Inflammatory macrophage treated with lipopolysaccharide for 1 hour (primary cell): ENCODE measurements at places on chromosomes 4 and X.

DNA sequence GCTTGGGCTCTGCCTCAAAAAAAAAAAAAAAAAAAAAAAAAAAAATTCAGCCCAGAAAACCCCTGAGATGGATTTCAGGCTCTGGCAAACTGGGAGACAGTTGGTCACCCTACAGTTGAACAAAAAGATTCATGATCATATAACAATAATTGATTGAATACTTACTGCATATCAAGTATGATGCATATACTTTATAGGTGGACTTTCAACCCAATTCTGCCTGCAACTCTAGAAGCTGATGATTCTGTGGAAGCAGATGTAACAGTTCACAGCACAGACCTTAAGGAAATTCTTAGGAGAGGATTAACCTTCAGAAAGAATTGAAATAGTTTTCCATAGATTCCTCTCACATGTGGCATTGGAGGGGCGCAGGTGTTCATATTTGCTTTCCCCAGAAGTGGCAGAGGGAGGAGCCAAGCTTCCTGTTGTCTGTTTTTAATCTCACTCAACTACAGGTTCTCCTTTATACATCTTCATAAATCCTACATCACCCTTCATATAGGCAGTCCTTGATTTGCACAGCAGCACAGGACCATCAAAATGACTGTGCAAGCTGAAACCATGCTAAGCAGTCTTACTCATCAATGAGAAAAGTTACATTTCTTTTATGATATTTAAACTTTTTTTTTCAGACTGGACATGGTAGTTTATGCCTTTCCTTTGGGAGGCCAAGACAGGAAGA is 149.4 kb upstream of the KLF3 start:
- no peak for DNase-seq

- DNase-seq = no peak
Measured at GRCh38 chrX:139204898-139205667, 325.5 kb upstream of the F9 start.

GRCh38 chr4:102783006-102783405 is 22.2 kb upstream of the MANBA start:
- no peak for DNase-seq

DNA sequence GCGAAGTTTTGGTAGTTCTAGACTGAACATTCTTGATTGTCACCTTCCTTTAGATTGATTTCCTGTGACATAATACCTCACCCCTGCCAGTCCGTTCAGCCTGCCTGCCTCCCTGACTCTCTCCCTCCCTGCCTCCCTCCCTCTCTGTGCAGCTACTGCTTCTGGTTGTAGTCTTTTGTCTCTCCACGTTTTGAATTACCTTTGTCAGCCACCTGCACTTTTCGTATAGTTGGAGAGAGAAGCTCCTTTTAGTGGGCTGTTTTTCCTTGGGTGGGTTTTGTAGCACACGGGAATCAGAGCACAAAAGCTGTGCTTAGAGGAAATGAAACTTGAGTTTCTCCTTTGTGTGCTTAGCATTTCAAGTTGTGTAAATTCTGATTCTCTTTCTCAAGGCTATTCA is 32.6 kb upstream of the MSMO1 start:
- no peak for DNase-seq

DNA sequence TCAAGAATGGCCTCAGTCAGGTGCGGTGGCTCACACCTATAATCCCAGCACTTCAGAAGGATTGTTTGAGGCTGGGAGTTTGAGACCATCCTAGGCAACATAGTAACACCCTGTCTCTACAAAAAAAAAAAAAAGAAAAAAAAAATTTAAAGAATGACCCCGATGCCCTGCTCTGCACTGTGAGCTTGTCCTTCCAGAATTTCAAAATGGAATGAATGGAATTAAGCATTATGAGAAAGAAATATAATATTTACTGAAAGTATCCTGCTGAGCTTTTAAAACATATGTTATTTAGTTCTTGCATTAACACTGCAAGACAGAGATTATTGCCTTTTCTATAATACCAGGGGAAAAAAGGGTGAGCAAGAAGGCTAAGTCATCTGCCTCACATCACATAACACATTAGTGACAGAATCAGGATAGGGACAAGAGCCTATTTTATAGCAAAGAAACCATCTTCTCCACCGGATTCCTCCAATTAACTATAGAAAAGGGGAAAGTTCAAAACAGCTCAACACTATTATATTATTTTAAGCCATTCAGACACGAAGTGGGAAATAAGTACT is 41.9 kb upstream of the GAB1 start:
- DNase-seq = no peak

DNA sequence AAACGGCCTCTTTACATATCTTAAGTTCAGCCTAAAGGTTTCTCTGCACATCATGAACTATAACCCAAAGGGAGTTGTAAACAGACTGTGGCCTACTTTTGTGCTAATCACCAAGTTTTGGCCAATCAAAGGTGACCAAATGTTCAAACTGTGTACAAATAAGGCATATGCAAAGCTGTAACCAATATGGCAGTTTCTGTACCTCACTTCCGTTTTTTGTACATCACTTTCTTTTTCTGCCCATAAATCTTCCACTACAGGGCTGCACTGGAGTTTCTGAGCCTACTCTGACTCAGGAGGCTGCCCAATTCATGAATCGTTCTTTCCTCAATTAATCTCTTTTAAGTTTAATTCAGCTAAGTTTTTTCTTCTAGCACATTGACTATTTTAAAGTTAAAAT is 318.7 kb downstream of the SLC7A11 start:
- DNase-seq = no peak

- no peak for DNase-seq
Measured at GRCh38 chrX:44569122-44569521, 26.5 kb upstream of the FUNDC1 start.

DNA sequence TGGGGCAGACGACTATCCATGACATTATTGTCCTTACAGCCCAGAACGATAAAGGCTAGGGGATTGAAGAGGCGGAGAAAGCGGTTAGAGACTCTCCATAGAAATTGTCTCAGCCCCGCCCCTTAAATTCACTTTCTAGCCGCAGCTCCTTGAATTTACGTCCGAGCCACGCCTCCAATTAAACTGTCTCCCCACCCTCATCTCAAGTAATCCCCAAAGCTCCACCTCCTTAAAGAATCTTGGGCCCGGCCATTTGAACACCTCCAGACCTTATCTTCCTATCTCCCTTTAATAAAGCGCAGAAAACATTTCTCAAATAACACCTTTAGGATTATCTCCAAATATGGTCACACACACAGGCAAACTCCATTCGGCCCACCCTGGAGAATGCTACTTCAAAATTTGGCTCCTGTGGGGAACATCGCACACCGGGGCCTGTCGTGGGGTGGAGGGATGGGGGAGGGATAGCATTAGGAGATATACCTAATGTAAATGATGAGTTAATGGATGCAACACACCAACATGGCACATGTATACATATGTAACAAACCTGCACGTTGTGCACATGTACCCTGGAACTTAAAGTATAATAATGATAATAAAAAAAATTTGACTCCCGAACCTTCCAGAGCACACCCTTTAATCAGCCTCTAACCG is 7.2 kb upstream of the MAGIX start:
- peak; percentile 41 for DNase-seq

GRCh38 chrX:21840193-21840545 is 752 bp downstream of the MBTPS2 start:
- DNase-seq = no peak

- DNase-seq = peak; percentile 69
Measured at GRCh38 chrX:44152852-44153251, 179.7 kb upstream of the NDP start.

DNA sequence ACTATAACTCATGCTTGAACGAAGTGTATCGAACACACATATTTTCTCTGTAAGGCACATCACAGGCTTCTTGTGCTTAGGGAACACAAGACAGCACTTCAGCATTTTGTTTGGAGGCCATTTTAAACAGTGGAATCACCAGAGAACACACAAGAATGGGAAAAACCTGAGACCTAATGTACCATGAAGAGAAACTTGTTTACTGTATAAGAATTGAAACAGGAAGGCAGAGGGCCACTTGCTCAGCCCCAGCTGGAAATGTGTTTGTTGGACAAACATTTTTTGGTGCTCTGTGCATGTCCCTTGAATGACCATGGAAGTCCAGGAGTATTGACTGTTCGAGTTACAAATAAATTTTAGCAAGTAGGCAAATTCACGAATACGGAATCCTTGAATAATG is 47.5 kb downstream of the RAPGEF2 start:
- DNase-seq = no peak

- DNase-seq = no peak
Measured at GRCh38 chr4:135672202-135672601, 1470.6 kb upstream of the PABPC4L start.

- DNase-seq = no peak
Measured at GRCh38 chr4:80740375-80740774, 290.1 kb upstream of the BMP3 start.

- DNase-seq = no peak
Measured at GRCh38 chr4:25792200-25792791, 70.5 kb downstream of the SEL1L3 start.

DNA sequence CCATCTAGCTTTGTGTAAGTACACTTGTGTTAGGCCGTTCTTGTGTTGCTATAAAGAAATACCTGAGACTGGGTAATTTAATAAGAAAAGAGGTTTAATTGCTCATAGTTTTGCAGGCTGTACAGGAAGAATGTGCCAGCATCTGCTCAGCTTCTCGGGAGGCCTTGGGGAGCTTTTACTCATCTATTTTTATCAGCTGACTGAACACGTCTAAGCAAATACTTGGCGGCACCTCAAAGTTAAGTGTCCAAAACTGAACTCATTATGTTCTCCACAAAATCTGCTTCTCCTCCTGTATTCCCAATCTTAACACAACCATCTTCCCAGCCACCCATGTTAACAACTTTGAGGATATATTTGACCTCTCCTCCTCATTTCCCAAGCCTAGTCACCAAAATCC is 42.4 kb upstream of the GATB start:
- no peak for DNase-seq

DNA sequence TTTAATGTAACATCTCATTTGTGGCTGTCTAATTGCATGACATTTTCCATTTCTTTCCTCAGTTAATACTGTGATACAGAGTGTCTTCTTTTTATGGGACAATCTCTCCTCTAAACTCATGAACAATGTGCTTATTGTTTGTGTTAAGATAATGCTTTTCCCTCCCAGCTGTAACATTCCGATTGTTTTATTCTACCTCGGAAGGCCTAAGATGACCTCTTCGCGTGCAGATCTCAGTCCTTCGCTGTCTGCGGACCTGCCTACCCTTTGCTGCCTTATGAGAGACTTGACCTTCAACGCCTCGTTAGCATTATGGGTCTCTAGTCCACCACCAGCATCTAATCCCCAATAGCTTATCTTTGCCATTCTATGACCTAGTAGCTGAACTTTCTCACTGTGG is 29.8 kb upstream of the ZFP42 start:
- DNase-seq = no peak

- DNase-seq = peak; percentile 87
Measured at GRCh38 chr4:924107-925096, 7.7 kb downstream of the GAK start.

DNA sequence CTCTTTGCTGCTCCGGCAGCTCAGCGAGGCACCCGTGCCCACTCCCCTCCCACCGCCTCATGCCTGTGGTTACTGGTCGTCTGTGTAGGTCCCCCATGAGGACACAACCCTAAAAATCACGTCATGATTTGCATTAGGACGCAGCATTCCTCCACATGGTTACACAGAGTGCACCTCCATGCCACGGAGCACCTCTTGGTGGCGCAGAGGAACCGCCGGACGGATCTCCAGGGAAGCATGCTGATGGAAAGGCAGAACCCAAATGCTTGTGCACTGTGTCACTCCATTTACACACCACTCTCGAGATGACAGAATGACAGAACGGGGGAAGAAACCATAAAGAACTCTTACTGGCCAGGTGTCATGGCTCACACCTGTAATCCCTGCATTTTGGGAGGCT is 22.4 kb downstream of the FAM53A start:
- DNase-seq = no peak

- no peak for DNase-seq
Measured at GRCh38 chr4:139200102-139200501, 23.1 kb upstream of the ELF2 start.

DNA sequence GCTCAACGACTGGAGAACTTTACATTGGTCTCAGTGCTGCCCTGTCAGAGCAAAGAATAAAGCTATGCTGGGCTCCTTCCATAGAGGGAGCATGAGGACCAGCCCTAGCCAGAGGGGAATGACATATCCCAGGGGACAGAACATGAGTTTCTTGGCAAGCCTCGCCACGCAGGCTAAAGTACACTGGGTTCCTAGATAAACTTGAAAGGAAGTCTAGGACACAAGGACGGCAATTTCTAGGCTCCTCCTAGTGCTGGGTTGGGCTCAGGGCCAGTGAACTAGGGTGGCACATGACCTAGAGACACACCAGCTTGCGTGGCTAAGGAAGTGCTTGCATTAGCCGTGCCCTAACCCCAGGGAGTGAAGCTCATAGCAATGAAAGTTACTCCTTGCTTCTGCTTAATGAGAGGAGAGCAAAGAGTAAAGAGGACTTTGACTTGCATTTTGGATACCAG is 141.0 kb downstream of the MAB21L2 start:
- DNase-seq = peak; percentile 60

DNA sequence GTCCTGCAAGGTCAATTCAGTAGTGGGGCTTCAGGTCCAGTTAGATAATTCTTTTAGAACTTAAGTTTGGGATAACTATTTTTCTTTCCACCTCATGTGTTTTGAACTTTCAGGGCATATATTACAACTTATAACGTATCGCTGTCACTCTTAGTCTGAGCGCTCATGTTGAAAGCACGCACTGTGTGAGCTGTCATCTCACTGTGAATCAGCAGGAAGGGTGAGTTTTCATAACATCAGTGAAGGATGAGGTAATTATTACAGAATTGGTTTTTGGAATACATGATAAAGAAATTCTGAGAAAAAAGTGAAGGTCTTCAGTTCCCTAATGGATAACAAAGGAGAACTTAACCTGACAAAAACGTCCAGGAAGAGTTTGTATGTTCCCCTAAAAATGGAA is 45.1 kb upstream of the SLC4A4 start:
- peak; percentile 33 for DNase-seq

DNA sequence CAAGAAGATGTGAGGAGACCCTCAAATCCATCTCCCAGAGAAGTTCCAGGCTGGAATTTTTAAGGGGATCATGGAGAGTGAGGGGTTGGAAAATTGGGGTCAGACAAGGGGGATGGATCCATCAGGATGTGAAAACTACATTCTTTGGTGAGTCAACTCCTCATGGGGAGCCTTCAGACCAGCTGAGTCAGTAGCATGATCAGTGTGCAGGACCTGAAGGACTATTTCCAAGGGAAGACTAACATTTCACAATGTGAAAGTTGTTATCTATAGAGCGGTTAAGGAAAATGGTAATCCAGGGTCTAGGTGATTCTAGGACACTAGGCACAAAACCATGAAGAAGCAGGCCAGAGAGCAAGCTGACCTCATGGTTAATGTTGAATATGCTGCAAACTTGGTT is 38.6 kb upstream of the CEP135 start:
- no peak for DNase-seq

GRCh38 chrX:68363984-68364383 is 69.3 kb downstream of the OPHN1 start:
- no peak for DNase-seq
